AG10803 (cell line): ENCODE measurements at places on chromosomes 13 and 19.

DNA sequence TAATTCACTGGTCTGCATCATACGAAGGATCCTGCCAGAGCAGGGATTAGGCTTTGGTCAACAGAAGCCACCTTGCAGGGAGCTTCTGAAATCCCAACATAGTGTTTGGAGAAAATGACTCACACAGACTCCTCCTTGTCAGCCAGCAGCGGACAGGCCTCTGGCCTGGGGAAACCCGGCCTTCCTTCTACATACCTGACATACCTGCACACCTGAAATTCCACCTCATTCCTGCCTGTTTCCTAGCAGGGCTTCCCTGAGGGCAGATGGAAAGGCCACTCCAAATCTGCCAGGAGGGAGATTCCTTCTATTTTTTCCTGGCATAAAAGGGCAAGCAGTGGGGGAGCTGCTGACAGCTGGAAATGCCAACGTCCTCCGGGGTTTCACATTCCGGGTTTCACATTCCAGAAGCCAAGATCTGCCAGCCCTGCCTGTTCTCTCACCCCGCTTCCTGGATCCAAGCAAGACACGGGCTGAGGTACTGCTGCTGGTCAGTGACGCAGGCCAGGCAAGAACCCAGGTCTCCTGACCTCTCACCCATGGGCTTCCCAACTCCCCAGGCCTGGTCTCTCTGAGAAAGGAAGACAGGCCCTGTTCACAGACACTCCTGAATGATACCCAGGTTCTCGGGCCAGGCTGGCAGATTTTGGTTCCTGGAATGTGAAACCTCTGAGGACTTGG, 18.2 kb upstream of the IGFL1 start:
- DNase-seq = peak; percentile 13

- DNase-seq = no peak
These were observed 1116.2 kb downstream of the DIAPH3 start for GRCh38 chr13:59047546-59047945.

GRCh38 chr19:46015687-46016425, 7.0 kb downstream of the PGLYRP1 start:
- no peak for DNase-seq

GRCh38 chr13:45503658-45504057, 38.9 kb downstream of the COG3 start:
- no peak for DNase-seq

- DNase-seq = no peak
These were observed 5.0 kb downstream of the LILRB2 start for GRCh38 chr19:54275951-54276350.

DNA sequence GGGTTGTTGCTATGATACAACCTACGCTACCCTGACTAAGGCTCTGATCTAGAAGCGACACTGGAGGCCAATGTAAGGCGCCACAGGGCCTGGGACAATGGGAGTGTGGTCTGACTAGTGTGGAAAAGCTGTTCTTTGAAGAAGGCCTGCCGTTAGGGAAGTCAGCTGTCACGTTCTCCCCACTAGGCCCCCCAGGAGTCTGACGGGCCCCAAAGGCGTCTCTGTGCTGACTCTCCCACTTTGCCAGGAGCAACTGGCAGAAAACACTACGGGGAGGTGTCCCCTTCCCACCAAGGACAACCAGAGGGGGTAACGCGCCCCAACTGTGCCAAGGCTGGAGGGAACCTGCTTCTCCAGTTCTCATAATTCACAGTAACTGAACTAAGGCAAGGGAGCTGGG, 25.3 kb upstream of the EIF3G start:
- DNase-seq = no peak

DNA sequence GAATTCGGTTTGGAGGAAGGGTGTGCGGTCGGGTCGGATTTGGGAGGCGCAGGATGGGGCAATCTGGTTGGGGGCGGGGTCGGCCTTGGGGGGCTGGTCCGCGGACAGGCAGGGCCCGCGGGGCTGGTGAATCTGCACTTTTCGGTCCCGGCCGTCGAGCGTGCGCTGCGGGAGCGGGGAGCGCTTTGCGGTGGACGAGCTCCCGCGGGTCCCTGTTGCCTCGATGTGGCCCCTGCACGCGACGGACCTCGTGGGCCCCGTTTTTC, 11.9 kb downstream of the PEAK3 start:
- DNase-seq = peak; percentile 42

DNA sequence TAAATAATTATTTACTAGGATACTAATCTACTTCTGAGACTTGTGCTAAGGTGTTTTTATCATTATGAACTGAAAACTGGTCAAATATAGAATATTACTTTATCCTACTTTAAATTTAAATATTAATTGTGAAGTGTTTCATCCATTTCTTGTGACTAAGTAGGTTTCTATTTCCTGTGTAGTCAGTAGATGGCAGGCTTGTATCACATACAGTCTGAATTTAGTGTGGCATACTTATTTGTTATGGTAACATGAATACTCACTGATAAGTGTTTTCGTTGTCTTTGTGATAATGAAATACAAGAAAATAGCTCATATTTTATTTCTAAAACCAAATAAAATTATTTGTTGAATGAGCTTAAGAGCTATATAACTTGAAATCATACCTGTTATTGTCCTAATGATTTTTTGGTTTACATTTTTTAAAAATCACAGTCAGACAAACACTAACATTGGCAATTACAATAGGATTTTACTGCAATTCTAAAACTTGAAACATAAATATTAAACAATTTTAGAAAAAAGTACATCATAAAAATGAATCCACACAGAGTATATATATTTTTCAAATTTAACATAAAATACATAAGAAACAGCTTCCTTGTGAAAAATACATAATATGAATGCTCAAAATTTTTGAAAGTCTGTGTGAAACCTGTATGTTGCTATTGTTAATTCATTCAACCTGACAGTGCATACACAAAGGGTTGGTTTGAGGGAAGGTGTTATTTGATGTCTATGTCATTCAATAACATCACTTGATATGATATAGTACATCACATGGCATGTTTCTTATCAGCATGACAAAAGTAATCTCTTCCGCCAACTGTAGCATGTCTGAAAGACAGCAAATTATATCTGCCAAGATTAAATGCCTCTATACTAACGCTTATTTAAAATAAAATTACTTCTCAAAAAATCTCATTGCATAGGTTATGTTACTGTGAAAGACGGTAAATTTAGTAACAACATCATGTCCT, 904.8 kb upstream of the PCDH20 start:
- DNase-seq = peak; percentile 11

DNA sequence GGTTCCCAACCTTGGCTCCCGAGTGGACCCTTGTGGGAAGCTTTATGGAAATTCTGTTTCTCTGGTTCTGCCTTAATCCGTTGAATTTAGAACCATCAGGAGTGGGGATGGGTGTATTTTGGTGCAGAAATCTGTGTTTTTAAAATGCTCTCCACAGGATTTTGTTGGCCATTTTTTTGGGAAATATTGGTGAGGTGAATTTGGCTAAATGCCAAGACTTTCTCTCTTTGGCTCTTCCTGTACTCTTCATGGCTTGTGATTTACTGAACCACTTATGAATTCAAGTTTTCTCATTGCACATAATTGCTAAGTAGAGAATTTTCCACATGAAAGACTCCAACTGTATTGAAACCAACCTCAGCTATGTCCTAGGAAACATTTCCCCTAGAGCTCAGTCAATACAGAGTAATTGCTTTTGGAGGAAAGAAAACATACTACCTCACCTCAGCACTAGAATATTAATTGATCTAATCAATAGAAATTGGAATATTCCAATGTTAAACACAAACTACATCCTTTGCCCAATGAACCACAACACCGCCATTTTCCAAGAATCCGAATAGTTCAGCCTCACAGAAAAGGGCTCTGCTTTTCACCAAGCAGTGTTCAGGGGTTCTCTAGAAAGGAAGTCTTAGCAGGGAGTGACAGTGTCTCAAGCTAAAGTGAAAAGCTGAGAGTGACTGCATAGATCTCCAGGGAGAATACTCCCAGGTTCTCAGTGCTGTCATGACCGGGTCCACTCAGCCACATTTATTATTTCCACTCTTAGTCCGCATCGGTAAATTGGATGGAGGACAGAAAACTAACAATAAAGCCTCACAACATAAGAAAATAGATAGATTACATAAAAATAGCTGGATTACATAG, 60.3 kb downstream of the ERCC5 start:
- DNase-seq = no peak

DNA sequence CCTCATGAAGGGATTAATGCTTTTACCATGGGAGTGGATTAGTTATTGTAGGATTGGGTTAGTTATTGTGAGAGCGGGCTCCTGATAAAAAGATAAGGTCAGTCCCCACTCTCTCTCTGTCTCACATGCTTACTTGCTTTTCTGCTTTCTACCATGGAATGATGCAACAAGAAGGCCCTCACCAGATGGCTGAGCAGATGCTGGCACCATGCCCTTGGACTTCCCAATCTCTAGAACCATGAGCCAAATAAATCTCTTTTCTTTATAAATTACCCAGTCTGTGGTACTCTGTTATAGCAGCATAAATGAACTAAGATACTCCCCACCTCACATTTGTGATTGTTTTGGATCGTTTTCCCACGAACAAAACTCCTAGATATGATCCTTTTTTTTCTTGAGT, 353.8 kb downstream of the DNAJC15 start:
- peak; percentile 52 for DNase-seq

GRCh38 chr19:17282488-17283125, 906 bp downstream of the ANKLE1 start:
- peak; percentile 60 for DNase-seq

- DNase-seq = peak; percentile 87
These were observed at the start of gene CARD8 for GRCh38 chr19:48255376-48256303. Gene CARD8 (minus strand): TSS chr19:48255912. CDS start chr19:48241020, 14,892 bp downstream.

GRCh38 chr19:41478875-41479756, 36.2 kb downstream of the ERICH4 start:
- DNase-seq = no peak

DNA sequence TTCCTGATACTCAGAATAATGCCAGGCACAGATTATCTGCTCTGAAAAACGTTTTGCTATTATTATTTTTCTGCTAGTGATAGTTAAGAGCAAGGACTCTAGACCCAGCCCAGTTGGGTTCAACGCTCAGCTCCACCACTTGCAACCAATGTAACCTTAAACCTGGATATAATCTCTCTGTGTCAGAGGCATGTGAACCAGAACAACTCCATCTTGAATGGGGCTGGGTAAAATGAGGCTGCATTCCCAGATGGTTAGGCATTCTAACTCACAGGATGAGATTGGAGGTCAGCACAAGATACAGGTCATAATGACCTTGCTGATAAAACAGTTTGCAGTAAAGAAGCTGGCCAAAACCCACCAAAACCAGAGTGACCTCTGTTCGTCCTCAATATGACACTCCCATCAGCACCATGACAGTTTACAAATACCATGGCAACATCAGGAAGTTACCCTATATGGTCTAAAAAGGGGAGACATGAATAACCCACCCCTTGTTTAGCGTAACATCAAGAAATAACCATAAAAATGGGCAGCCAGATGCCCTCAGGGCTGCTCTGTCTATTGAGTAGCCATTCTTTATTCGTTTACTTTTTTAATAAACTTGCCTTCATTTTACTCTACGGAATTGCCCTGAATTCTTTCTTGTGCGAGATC, 13.6 kb downstream of the FAM187B start:
- no peak for DNase-seq

GRCh38 chr19:18338541-18338940, 1.9 kb upstream of the PGPEP1 start:
- no peak for DNase-seq
